ENCODE measurements at places on chromosomes 3 and 15.
A peak's percentile ranks its signal among the peaks of the same experiment; 100 is the strongest.

GRCh38 chr3:19149368-19149767 is 1.1 kb downstream of the KCNH8 start:
- DNase-seq, result no peak

DNA sequence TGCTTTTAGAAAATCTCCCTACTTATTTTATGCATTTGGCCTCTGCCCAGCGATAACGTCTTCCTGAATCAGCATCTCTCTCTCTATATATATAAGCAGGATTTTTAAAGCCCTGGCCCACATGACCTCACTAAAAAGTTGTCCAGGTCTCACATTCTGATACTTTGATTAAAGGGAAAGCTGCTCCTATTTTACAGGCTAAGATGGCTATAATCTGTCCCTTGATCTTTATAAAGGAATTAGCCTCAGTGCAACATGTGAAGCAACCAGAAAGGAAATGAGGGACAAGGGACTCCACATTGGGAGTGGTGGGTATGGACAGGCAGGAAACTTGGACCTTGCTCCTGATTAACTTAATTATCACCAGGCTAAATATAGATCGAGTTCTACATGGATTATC is 25.6 kb upstream of the MUC13 start:
- no peak for DNase-seq

DNA sequence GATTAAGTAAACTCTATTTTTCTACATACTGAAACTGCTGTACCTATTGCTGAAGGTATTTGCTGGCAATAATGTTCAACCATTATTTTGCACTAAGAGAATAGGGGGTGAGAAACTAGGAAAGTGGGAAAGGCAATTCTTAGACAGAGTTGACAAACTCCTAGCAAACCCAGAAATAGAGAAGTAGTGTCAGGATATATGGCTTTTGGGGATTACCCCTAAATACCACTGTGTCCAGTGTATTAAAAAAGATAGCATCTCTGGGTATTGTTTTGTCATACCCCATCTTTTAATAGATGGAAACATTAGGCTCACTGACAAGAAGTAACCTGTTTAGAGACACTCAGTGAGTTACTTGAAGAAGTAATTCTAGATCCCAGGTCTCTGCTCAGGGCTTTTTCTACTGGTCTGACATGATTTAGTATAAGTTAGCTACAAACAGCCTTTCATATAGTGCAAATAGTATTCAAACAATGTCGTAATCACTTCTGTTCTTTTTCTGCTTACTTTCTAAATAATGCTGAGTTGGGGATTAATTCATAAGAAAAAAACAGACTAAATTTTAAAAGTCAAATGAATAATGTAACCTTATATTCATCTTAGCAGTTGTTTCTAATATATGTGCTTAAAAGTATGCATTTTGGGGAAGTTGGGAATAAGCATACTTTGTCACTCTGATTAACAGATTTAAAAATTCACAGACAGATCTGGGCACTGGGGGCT is 107.2 kb downstream of the IL1RAP start:
- no peak for DNase-seq

- no peak for DNase-seq
Observed at GRCh38 chr3:76566211-76566534, 473.7 kb upstream of the ROBO2 start.

DNA sequence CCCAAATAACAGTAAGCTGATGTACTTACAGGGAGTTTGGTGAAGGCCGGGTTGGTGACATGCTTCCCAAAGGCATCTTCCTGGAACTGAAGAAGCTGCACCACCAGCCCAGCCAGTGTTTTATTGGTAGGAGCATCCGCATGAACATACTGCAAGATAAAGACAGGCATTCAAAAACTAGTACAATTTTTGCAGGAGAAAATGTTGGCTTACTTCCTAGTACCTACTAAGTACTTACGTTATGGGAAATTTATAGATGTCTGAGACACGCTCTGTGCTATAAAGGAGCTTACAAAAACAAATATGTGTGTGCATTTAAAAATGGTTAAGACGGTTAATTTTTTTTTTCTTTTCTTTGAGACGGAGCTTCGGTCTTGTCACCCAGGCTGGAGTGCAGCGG is 8.9 kb downstream of the SMARCC1 start:
- no peak for DNase-seq

- no peak for DNase-seq
Observed at GRCh38 chr3:140007911-140008869, 73.2 kb downstream of the CLSTN2 start.

- no peak for DNase-seq
Observed at GRCh38 chr15:60212536-60212935, 185.2 kb downstream of the ANXA2 start.

- no peak for DNase-seq
Observed at GRCh38 chr15:70505411-70505919, 257.9 kb downstream of the UACA start.

DNA sequence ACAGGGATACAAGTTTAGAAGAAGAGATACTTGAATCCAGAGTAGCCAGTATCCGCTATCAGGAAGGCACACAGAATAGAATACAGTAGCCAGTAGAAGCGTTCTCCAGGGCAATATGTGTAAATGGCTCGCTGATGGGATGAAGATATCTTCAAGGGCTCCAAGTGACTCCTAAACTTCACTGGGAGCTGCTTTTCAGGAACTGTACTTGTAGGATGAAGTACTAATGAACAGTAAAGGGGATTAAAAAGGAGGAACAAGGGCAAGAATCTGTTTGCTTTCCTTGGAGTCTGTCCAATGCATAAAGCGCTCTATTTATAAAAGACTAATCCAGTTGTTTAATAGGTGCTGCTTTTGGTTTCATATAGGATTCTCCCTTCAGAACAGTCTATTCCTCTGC is 78.4 kb downstream of the THRB start:
- no peak for DNase-seq

GRCh38 chr3:23797491-23797890 is 8.3 kb upstream of the UBE2E1 start:
- DNase-seq, result no peak

DNA sequence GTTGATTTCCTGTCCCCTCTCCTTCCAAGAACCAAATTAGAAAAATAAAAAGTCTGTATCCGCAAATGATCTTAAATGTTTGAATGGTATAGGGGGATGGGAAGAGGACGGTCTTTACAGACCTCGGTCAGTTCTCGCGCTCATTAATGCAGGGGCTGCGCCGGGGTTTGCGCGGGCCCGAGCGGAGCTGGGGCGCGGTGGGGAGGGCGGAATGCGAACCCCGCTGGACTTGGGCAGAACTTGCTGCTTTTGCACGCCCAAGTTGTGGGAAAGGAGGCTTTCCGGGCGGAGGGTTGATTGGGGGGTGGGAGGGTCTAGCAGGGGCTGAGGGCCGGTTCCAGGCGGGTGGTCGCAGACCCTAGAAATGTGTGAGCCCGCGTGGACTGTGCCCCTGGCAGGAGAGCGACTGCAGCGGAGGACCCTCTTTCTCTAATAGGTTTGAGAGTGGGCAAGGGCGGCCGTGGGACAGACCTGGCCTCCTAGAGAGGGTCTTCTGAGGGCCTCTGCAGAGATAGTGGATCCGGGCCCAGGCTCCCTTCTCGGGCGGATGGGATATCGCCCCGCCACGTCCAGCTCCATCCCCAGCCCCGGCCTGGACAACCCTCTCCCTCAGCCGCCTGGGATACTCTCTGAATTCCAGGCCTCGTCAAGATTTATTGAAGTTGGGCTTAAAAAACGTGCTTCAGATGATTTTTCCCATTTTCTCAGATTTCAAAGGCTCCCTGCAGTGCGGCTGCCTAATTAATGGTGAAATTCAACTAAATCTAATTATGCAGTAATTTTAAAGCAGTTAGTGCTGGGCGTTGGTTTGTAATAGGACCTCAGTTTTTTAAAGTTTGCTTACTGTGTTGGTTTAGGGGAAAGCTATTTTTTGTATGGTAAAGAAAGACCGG is 11.3 kb downstream of the NR2F2 start:
- no peak for DNase-seq

GRCh38 chr3:73197187-73197586 is 135.7 kb downstream of the EBLN2 start:
- no peak for DNase-seq

- no peak for DNase-seq
Observed at GRCh38 chr15:88487796-88488523, 20.5 kb downstream of the MRPS11 start.

- no peak for DNase-seq
Observed at GRCh38 chr15:32861761-32862160, 144.0 kb downstream of the GREM1 start.

GRCh38 chr3:128813097-128813496 is 66.3 kb upstream of the ACAD9 start:
- no peak for DNase-seq

DNA sequence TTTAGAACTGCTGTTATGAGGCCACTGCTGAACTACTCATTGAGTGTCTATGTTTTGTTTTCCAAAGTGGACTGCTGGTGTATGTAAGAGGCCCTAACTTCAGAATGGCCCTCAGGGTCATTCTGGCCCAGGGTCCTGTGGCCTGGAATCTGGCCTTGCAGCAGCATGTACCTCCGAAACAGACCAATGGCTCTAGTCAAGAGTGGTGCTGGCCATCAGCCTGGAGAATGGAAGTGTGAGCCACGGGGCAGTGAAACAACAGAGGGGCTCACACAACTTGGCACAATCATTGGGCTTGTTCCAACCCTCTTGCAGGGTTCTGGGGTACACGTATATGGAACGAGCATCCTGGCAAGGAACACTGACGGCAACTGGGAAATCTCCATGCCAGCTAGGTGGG is 40.5 kb downstream of the SCN5A start:
- DNase-seq, result no peak

DNA sequence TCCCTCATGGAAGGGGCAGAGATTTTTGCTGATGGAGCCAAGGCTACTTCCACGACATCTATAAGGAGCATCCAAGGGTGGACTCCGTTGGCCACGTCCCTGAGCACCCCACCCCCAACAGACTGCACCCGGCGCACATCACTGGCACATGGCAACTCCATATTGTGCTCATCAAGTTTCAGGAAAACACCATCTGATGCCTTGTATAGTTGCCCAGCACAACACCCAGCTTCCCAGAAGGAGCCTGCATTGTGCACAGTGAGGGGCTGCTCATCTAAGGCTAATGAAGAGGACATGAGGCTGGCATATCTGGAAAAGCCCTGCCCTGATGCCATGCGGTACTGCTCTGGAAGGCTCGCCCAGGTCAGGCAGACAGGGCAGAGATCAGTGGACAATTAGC is 15.0 kb upstream of the CACNA2D2 start:
- DNase-seq, result no peak

DNA sequence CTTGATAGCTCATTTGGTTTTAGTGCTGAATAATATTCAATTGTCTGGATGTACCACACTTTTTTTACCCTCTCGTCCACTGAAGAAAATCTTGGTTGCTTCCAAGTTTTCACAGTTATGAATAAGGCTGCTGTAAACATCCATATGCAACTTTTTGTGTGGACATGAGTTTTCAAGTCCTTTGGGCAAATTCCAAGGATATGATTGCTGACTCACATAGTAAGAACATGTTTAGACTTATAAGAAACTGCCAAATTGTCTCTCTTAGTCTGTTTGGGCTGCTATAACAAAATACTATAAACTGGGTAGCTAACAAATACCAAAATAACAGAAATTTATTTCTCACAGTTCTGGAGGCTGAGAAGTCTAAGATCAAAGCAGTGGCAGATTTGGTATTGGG is 59.5 kb upstream of the TNFSF10 start:
- no peak for DNase-seq

GRCh38 chr3:46065294-46065705 is 38.0 kb upstream of the XCR1 start:
- DNase-seq, result no peak

GRCh38 chr15:84973492-84974460 is 7.9 kb upstream of the PDE8A start:
- no peak for DNase-seq

GRCh38 chr3:44862226-44862637 is 520 bp downstream of the TMEM42 start:
- DNase-seq, result no peak

GRCh38 chr3:33886015-33886414 is 87.6 kb downstream of the PDCD6IP start:
- DNase-seq, result no peak

- DNase-seq, result no peak
Observed at GRCh38 chr3:159711560-159712333, 276.9 kb upstream of the IL12A start.

DNA sequence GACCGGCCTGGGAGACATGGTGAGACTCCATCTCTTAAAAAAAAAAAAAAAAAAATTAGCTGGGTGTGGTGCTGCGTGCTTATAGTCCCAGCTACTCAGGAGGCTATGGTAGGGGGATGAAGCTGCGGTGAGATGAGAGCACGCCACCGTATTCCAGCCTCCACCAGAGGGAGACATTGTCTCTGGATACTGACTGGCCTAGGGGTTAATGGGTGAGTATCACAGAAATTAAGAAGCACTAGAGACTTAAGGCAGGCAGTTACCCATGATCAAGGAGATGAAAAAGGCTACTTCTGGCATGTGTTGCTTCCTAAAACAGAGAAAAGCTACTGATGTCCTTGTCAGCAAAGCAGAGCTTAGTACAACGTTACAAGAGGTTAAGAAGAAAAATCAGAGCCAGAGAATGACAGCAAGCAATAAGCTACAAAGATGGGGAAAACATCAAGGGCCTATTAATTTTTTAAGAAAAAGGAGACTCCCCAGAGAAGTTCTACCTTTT is 8.6 kb downstream of the TFRC start:
- peak; percentile 49 for DNase-seq

GRCh38 chr3:64107190-64107589 is 83.9 kb upstream of the PSMD6 start:
- no peak for DNase-seq

DNA sequence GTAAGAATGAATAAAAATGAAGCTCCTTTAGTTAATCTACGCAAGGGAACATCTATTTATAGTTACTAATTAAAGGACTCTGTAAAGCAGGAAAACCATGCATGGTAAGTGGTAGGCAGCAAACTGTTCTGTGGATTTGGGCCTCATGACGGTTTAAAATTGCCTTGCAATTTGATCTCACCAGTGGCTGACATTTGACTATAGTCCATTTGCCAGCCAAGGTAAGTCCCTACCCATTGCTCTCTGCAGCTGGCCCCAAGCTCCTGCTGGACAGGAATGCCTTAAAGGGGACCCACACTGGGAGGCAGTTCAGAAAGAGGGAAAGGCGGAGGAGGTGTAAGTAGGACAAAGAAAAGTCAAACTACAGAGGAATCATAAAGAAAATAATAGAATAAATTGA is 203.3 kb downstream of the PLCL2 start:
- no peak for DNase-seq

DNA sequence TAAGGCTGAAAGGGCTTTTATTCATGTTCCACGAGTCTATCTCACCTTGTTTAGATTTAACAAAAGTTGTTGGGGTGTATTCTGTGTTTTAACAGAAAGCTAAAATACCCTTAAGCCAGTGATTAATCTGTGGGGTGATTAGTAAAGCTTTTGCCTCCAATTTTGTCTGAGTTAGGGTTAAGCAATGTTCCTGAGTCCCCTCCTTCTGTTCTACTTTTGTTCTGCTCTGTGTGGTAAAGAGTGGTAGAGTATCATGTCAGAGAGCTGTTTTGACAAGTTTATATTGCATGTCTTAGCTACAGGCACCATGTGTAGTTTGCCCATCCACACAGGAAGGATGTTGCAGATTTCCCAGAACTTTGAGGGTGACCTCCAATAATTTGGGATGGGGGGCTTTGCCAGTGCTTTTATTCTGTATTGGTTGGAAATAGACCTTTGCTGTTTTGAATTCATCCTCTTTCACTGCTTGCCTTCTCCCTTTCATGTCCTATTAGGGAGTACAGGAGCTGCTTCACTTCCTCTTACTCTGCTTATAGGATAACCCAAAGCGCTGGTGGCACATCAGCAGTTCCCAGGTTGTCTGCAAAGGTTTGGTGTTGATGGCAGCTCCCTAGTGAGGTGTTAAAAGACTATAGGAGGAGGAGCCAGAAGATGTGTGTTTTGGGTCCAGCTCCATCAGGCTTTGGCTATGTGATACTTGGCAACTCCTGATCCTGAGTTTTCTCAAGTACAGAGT is 7.4 kb downstream of the PDE8A start:
- no peak for DNase-seq
